ENCODE measurements at places on chromosomes 16 and 17. TPM values are rescaled to one million over a fixed set of nuclear protein-coding genes. Genes with fewer than 3 reads are reported as not detected.

DNA sequence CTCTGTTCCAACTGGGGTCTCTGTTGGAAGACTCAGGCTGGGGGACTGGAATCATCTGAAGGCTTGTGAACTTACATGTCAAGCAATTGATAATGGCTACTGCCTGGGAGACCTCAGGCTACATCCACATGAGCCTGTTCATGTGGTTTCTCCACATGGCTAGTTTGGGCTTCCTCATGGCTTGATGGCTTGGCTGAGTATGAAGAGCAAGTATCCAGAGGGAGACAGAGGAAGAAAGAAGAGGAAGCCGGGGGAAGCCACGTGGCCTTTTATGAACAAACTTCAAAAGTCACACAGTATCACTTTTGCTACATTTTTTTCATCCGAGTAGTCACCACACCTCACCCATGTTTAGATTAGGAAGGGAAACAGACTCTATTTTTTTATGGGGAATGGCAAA is 158.9 kb downstream of the TRIM37 start:
- no peak overlapping the region for H3K4me3 ChIP-seq
- no peak overlapping the region for H3K27ac ChIP-seq
- DNase-seq, result no peak
- H3K4me1 ChIP-seq, result no peaks in the 10 kb centered on the region
- H3K27me3 ChIP-seq, result no peaks in the 10 kb centered on the region
- no peaks in the 10 kb centered on the region for H3K36me3 ChIP-seq

DNA sequence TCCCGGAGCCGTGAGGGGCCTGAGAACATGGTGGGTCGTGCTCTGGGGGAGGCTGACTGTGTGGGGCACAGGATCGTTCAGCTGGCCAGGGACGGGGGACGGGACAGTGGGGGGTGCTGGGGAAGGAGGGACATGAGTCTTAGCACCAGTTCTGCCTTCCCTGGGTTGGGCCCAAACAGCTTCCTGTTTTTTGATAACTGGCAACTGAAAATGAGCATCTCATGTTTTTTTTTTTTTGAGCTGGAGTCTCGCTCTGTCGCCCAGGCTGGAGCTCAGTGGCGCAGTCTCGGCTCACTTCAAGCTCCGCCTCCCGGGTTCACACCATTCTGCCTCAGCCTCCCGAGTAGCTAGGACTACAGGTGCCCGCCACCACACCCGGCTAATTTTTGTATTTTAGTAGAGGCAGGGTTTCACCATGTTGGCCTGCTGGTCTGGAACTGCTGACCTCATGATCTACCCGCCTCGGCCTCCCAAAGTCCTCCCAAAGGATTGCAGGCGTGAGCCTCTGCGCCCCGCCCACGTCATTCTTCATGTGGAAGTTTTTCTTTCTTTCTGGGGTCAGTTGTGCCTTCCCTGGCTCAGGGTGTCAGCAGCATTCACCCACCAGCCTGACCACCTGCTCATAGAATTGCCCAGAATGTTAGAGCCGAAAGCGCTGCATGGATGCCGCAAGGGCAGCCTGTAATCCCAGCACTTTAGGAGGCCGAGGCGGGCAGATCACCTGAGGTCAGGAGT is 6.4 kb downstream of the ASPSCR1 start:
- H3K4me1 ChIP-seq, result no peaks in the 10 kb centered on the region
- no peaks in the 10 kb centered on the region for H3K36me3 ChIP-seq
- no peak for DNase-seq
- no peak overlapping the region for H3K4me3 ChIP-seq
- H3K27me3 ChIP-seq, result no peaks in the 10 kb centered on the region
- no peak overlapping the region for H3K27ac ChIP-seq

- H3K27me3 ChIP-seq, result no peaks in the 10 kb centered on the region
- peaks cover 4% of the 10 kb centered on the region for H3K4me1 ChIP-seq
- no peak for DNase-seq
- no peaks in the 10 kb centered on the region for H3K36me3 ChIP-seq
- H3K27ac ChIP-seq, result no peak overlapping the region
- H3K4me3 ChIP-seq, result no peak overlapping the region
Measured at GRCh38 chr17:1473841-1474240, 17.8 kb upstream of the CRK start.

- no peak for DNase-seq
- no peaks in the 10 kb centered on the region for H3K36me3 ChIP-seq
- no peaks in the 10 kb centered on the region for H3K4me1 ChIP-seq
- no peaks in the 10 kb centered on the region for H3K27me3 ChIP-seq
- no peak overlapping the region for H3K4me3 ChIP-seq
Measured at GRCh38 chr17:11264183-11264871, 23.3 kb downstream of the SHISA6 start.

SEC14L1 gene
- total RNA-seq, result 75.0 TPM

Data from neural progenitor cell (in vitro differentiated cells).